Smooth muscle cell of the pulmonary artery (primary cell): ENCODE measurements at places on chromosomes 1 and 21. TPM values are rescaled to one million over a fixed set of nuclear protein-coding genes. Genes with fewer than 3 reads are reported as not detected.

VHLL gene
- 0.13 and 0.92 TPM in 2 replicates for total RNA-seq

LAPTM5 gene
- 0.26 TPM in 1 of 2 replicates, not detected in the other for total RNA-seq

LAMC2 gene
- 3.4 and 192 TPM in 2 replicates for total RNA-seq

KAZN gene
- total RNA-seq, result 3.6 and 10.6 TPM in 2 replicates

CFAP107 gene
- total RNA-seq, result not detected in 2 replicates

C1orf115 gene
- total RNA-seq, result 0.20 and 0.85 TPM in 2 replicates

NT5C1A gene
- total RNA-seq, result not detected in 2 replicates

RPF1 gene
- 22.2 and 23.3 TPM in 2 replicates for total RNA-seq

CD2 gene
- total RNA-seq, result not detected in 2 replicates

PLCH2 gene
- total RNA-seq, result 0.33 and 0.53 TPM in 2 replicates

UBL4B gene
- not detected in 2 replicates for total RNA-seq

LCE1D gene
- not detected in 2 replicates for total RNA-seq

CR1 gene
- not detected in 2 replicates for total RNA-seq

LENEP gene
- total RNA-seq, result 0.33 TPM in 1 of 2 replicates, not detected in the other

SIK1 gene
- total RNA-seq, result 0.98 and 7.6 TPM in 2 replicates

PADI3 gene
- not detected in 2 replicates for total RNA-seq

TLCD4 gene
- 0.26 and 1.2 TPM in 2 replicates for total RNA-seq

RPTN gene
- total RNA-seq, result not detected in 2 replicates

SDHB gene
- 91.4 and 101 TPM in 2 replicates for total RNA-seq

KIAA0040 gene
- total RNA-seq, result 1.5 TPM in 2 replicates

RGS8 gene
- total RNA-seq, result not detected in 2 replicates

TMEM269 gene
- 0.03 and 0.07 TPM in 2 replicates for total RNA-seq

NID1 gene
- total RNA-seq, result 94.4 and 175 TPM in 2 replicates

LCE2A gene
- total RNA-seq, result not detected in 2 replicates

COL8A2 gene
- 6.6 and 13.8 TPM in 2 replicates for total RNA-seq

CD53 gene
- not detected in 2 replicates for total RNA-seq

TBX19 gene
- 1.2 and 1.7 TPM in 2 replicates for total RNA-seq

HTR6 gene
- 0.07 TPM in 1 of 2 replicates, not detected in the other for total RNA-seq

GPR37L1 gene
- 0.03 TPM in 1 of 2 replicates, not detected in the other for total RNA-seq

ADCY10 gene
- total RNA-seq, result under 0.01 and 0.03 TPM in 2 replicates

BACH1 gene
- total RNA-seq, result 75.2 and 159 TPM in 2 replicates

IL23R gene
- total RNA-seq, result not detected in 2 replicates

LIN28A gene
- total RNA-seq, result not detected in 2 replicates

ADAM30 gene
- 0.03 TPM in 1 of 2 replicates, not detected in the other for total RNA-seq

CYP4Z1 gene
- not detected in 2 replicates for total RNA-seq

ALPL gene
- total RNA-seq, result 0.36 and 2.1 TPM in 2 replicates

CYB5RL gene
- total RNA-seq, result 7.7 and 8.3 TPM in 2 replicates

KLHDC8A gene
- total RNA-seq, result not detected in 2 replicates

IL22RA1 gene
- total RNA-seq, result 0.07 TPM in 1 of 2 replicates, not detected in the other

S100A8 gene
- not detected in 2 replicates for total RNA-seq

HLCS gene
- 43.5 and 49.8 TPM in 2 replicates for total RNA-seq

TCHH gene
- total RNA-seq, result 0.03 TPM in 1 of 2 replicates, not detected in the other

S100A7 gene
- total RNA-seq, result not detected in 2 replicates

SLAMF8 gene
- total RNA-seq, result not detected in 2 replicates

CNKSR1 gene
- 0.07 and 0.69 TPM in 2 replicates for total RNA-seq

NR0B2 gene
- not detected in 2 replicates for total RNA-seq

PGBD5 gene
- total RNA-seq, result 0.17 and 0.20 TPM in 2 replicates

DCST2 gene
- total RNA-seq, result 0.07 TPM in 1 of 2 replicates, not detected in the other
